ENCODE measurements at places on chromosomes 1 and 21.
A peak's percentile ranks its signal among the peaks of the same experiment; 100 is the strongest.

GRCh38 chr1:201313086-201313485, 29.8 kb downstream of the PKP1 start:
- DNase-seq, result no peak

GRCh38 chr1:112169517-112169916, 180.0 kb upstream of the KCND3 start:
- no peak for DNase-seq

GRCh38 chr21:20040768-20041167, 957.4 kb upstream of the NCAM2 start:
- peak; percentile 10 for DNase-seq

- peak; percentile 73 for DNase-seq
Measured at GRCh38 chr1:157992833-157993146, 655 bp upstream of the KIRREL1 start.

GRCh38 chr1:205688171-205689080, 8.1 kb upstream of the SLC45A3 start:
- no peak for DNase-seq

GRCh38 chr1:165218731-165219130, 137.8 kb downstream of the LMX1A start:
- no peak for DNase-seq

DNA sequence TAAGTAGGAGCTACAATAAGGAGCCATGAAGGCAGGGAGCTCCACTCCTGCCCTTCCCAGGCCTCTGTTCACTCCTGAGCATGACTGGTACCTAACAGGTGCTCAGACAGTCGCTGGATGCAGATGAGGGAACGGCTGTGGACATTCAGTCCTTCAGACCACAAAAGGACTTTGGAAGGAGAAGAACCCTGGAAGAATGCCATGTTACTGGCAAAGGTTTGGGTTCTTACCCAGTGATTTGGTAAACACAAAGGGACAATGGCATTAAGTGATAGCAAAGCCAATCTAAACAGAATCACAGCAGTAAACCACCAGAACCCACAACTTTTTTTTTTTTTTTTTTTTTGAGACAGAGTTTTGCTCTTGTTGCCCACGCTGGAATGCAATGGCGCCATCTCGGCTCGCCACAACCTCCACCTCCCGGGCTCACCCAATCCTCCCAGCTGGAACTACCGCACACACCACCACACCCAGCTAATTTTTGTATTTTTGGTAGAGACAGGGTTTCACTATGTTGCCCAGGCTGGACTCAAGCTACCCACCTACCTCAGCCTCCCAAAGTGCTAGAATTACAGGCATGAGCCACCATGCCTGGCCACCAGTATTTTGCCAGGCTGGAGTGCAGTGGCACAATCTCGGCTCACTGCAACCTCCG, 7.5 kb upstream of the CBR3 start:
- DNase-seq, result no peak

GRCh38 chr1:110207831-110208230, 2.3 kb upstream of the KCNC4 start:
- peak; percentile 52 for DNase-seq

- DNase-seq, result no peak
Measured at GRCh38 chr1:96524100-96524499, 197.5 kb upstream of the PTBP2 start.

- no peak for DNase-seq
Measured at GRCh38 chr1:94228640-94229375, 8.6 kb downstream of the ARHGAP29 start.

DNA sequence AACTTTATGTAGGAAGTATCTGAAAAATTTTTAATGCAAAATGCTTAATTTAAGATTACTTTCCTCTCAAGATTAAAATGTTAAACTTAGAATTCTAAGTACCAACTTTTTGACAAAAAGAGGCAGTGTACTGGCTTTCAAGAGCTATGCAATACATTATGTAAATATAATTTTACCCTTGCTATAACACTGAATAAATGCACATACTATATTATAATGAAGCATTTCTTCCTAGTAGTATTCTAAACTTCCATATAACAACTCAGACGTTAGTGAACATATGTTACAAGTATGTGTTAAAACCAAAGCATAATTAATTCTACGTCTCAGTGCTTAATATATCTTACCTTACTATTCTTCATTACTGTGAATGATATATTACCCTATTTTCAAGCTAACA, 58.5 kb downstream of the RGS21 start:
- no peak for DNase-seq

- DNase-seq, result no peak
Measured at GRCh38 chr21:36171336-36171735, 14.7 kb downstream of the DOP1B start.

- DNase-seq, result no peak
Measured at GRCh38 chr1:53838654-53838974, 518 bp upstream of the NDC1 start.

- DNase-seq, result no peak
Measured at GRCh38 chr1:62377043-62377562, 57.9 kb upstream of the KANK4 start.

DNA sequence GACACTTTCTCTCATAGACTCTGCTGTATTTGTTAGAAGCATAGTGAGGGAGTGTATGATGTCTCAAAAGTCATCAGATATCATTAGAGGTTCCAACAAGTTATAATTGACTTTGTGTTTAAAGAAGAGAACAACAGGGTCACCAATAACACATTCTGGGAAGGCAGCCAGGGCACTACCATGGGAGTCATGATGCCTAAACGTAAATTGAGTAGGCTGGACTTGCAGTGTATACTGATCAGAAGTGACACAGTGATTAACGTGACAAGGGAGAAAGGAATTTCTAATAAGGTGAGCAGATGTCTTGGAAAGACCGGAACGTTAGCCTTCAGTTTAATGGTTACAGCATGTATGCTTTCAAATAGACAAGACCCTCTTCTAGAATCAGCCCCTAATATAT, 973.2 kb downstream of the NCAM2 start:
- DNase-seq, result no peak

- DNase-seq, result no peak
Measured at GRCh38 chr1:182032251-182032650, 29.3 kb downstream of the ZNF648 start.

DNA sequence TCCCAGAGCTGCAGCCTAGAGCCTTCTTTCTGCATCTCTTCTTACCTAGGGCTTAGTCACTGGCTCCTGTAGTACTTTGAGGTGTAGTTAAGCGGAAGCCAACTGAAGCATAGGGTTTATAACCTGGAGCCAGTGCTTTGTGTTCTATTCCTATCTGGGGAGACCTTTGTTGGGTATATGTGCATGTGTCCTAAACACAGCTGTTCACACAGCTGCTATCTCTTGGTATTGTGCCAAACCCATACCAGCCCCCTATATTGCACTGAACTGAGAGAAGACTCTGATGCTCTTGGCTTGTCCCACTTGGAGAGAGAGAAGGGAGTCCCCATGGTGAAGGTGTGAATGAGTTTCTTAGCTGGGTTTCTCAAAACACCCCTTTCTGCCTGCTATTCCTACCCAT, 17.2 kb upstream of the NFASC start:
- DNase-seq, result no peak
